NK-92 treated with Interleukin-12 subunit alpha and Interleukin-12 subunit beta, amount 100 ng/mL, for 24 hours (cell line): ENCODE measurements at places on chromosomes 5 and 9.

DNA sequence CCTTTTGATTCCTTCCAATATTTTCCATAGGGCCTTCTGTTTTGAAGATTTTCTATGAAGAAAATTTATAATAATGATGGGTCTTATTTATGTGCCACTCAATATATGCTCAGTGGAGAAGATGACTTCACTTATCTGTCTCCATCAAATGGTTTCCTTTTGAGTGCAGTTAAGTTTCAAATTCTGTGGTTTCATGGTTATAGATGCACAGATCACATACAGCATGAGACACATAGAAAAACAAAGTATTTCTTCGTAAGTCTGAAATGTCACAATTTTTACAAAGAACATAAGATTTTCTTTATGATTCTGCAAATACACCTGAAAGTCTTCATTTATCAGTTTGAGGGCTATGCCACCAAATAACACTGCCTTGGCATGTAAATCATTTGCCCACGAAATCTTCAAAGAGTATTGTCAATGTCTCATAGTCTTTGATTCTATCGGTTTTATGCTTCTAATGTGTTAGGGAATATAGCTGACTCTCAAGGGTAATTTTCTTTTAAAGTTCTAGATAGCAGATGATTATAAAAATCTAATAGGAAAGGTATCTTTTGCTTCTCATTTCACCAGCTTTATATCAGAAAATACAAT is 14.1 kb downstream of the CFAP95 start:
- DNase-seq = no peak

GRCh38 chr5:131634666-131634995 is 398 bp downstream of the RAPGEF6 start:
- peak; percentile 63 for DNase-seq

DNA sequence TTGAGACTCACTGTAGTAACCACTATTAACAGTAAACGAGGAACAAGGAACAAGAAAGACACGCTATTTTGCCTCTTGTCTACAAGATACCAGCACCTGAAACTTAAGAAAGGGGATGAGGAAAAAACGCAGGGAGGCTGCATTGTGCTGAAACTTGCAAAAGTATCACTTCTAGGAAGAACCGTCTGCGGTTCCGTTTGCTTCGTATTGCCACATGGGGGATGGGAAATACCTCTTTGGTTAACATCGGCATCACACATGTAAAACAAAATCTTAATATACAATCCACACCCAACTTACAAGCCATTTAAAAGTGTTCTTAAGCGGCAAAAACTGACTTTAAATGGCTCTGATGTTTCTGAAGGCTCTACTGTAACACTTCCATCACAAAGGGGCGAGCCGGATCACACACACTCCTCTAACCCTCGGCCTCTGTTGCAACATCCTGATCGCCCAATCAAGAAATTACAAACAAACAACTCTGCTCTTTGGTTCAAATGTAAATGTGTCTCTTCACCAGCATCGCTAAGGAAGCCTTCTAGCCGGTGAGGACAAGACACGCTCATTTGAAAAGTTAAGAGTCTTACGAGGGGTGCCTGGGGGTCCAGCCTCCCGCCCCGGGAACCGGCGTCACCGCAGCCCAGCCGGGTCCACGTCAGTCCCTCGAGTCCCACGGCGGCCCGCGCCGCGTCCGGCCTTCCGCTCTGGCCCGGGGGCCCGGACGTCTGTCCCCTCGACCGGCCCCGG is 621 bp downstream of the SEC16A start:
- DNase-seq = peak; percentile 38

- DNase-seq = no peak
Observed at GRCh38 chr5:153629027-153629895, 138.8 kb downstream of the GRIA1 start.

DNA sequence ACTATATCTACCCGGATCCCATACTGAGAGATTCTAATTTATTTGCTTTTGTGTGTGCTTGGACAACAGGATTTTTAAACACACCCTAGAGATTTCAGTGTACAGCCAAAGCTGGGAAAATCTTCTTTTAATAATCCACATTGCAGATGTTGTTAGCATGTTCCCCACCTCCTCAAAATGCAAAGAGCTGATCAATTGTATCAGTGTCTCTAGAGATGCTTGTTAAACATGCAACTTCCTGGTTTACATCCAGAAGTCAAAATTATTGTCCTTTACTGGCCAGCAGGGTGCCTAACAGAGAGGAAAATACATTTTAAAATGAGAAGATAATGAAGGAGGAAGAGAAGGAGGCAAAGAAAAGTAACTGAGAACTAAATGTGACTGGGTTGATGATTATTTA is 793.3 kb downstream of the SEMA5A start:
- DNase-seq = no peak

- no peak for DNase-seq
Observed at GRCh38 chr9:114003351-114003750, 74.7 kb downstream of the AMBP start.

GRCh38 chr5:74257060-74257527 is 383.4 kb downstream of the ENC1 start:
- DNase-seq = no peak

- no peak for DNase-seq
Observed at GRCh38 chr5:104541141-104541785, 978.7 kb upstream of the NUDT12 start.

DNA sequence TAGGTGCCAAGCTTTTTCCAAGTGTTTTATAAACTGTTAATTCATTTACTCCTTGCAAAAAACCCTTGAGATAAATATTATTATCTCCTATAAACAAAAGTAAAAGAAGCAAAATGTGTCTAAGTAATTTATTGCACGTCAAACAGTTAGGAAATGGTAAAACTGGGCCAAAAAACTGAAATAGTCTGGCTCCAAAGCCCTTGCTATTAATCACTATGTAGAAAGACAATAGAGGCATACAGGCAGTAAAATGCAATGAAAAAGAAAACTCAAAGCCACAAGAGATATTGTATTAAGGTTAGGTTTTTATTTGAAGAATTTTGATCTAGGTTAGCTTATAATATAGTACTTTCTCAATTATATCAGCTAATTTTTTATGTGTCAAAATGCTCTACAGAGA is 457.7 kb downstream of the ANXA1 start:
- no peak for DNase-seq

DNA sequence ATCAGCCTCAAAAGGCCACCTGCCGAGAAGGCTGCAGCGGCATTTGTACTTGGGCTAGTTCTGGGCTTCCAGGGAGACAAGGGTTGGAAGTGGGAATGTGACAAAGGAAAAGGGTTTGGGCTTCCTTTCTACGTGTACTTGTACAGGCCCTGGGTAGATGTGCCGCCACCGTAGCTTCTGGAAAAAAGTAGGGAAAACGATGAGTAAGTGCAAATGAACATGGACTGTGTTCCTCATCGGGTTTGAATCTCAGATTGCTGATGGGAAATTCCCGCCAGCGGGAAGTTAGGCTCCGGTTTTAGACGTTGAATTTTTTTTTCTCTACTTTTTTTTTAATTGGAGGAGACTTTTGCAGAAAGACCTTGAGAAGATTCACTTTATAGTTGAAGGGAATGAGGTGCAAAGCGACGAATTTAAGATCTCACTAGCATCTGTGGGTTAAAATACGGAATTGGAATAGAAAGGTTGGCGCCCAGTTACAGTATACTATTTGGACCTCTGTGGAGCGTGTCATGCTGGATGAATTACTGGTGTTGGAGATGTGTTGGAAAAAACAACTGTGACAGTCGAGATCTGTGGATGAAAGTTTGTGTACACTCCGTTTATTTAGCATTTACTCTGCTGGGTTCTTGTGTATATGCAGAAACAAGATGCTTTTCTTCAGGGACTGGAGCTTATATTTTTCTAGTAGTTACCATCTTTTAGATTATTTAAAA is 1.2 kb downstream of the G3BP1 start:
- no peak for DNase-seq

DNA sequence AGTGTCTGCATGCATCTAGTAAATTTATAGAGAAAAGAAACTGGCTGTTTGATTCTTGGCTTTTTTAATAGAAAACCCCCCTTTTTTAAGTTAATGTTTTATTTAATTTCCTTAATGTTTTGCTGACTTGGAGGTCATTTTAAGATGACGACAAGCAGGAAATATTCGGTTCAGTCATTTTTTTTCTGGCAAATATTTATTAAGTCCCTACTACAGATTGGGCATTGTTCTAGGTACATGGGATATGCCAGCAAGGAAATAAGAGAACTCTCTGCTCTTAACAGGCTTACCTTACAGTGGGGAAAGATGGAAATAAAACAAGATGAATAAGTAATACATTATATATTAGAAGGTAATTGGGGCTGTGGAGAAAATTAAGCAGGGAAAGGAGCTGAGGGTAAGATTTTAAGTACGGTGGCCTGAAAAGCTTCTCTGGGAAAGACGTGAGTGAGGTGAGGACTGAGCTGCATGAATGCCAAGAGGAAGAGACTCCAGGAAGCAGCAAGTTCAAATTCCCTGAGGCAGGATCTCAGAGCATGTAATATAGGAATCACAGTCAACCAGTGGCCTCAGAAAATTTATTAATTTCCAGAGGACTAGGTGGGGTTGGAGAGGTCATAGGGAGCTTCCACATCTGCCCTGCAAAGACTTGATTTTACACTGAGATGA is 316.0 kb upstream of the DAP start:
- no peak for DNase-seq

- DNase-seq = no peak
Observed at GRCh38 chr5:59107692-59108091, 524.8 kb downstream of the RAB3C start.

- DNase-seq = no peak
Observed at GRCh38 chr5:143448518-143448917, 45.0 kb upstream of the NR3C1 start.

DNA sequence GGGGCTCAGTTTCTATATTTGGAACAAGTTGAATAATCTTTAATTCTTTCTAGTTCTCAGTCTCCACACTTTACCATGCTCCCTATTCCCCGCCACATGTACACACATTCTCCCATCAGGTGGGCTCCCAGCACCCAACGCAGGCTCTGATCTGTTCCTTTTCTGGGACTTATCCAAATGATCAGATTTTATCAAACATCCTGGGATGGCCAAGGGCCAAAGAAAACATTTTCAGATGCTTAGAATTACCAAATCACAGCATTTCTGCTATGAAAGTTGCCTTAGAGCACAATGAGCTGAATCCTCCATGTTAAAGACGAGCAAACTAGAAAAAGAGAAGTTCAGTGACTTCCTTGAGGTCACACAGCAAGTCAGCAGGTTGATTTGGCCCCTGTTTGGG is 153.4 kb downstream of the SEC61B start:
- DNase-seq = no peak

DNA sequence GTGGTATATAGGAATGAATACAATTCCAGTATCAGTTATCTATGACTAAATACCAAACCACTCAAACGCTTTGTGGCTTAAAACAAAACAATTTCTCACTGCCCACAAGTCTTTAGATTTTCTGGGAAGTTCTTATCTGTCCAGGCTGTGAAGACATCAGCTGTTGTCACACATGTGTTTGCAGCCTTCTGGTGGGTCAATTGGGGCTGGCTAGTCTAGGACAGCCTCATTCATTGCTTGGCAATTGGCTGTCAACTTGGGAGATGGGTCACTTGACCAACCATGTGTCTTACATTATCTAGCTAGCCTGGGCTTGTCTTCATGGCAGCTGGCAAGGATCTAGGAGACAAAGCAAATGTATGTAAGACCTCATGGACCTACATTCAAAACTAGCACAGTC is 53.8 kb upstream of the PAPPA start:
- DNase-seq = no peak

- no peak for DNase-seq
Observed at GRCh38 chr9:13244181-13244580, 35.3 kb downstream of the MPDZ start.

DNA sequence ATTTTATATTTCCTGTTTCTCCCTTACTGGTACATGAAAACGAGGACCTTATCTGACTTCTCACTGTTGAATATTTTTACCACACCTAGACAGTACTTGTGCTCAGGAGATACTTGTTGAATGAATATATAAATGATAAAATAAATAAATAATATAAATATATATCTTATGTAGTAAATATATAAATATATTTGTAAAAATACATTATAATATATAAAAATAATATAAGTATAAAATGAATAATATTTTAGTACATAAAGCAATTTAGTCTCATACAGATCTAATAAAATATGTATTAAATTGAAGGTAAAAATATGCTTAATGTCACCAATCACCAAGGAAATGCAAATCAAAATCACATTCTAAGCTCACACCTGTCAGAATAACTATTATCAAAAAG is 360.6 kb downstream of the EFNA5 start:
- no peak for DNase-seq

- DNase-seq = no peak
Observed at GRCh38 chr5:10622810-10623209, 58.9 kb downstream of the ANKRD33B start.

DNA sequence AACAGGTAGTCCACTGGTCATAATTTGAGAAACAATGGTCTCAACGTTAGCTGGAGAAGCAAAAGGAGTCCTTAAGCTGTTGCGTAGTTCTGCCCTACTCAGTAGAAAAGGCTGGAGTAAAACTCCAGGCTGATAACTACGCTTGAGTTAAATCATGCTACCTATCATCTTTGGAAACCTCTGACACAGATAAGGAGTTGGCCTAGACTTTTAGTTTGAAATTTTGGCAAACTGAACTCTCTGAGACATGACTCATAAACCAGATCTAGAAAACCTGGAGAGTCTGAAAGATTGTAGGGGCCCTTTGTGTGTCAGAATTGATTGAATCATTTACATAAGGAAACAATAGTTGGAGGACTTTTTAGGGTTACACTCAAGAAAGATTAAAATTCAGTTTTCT is 26.3 kb downstream of the NMUR2 start:
- DNase-seq = no peak

- no peak for DNase-seq
Observed at GRCh38 chr9:3125602-3126405, 281.9 kb upstream of the PUM3 start.

DNA sequence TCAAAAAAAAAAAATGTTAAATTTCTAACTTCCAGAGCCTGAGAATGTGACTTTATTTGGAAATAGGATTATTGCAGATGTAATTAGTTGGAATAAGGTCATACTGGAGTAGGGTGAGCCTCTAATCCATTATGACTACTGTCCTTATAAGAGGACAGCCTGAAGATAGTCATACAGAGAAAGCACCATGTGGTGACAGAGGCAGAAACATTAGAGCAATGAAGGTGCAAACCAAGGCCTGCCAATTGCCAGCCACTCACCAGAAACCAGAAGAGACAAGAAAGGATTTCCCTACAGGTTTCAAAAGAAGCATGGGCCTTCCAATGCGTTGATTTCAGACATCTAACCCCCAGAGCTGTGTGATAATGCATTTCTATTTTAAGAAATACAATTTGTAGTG is 659.2 kb upstream of the CHD1 start:
- no peak for DNase-seq

DNA sequence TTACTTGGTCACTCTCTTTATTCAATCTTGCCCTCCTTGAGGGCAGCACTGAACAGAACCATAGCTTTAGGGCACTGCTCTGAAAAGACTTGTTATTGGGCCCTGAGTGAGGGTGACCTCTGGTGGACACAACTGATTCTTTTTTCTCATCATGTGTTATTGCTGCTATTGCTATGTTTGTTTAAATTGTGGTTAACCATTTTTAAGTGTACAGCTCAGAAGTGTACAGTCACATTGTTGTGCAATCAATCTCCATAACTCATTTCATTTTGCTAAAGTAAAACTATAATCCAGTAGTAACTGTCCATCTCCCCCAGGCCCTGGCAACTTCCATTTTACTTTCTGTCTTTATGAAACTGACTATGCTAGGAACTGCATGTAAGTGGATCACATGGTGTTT is 351.1 kb upstream of the RIOK2 start:
- no peak for DNase-seq

- DNase-seq = no peak
Observed at GRCh38 chr5:32323741-32324140, 11.0 kb upstream of the MTMR12 start.

- DNase-seq = no peak
Observed at GRCh38 chr5:163281512-163281911, 155.9 kb upstream of the CCNG1 start.
